ENCODE measurements at places on chromosomes 7 and 10.

- no peak for DNase-seq
Measured at GRCh38 chr10:12081470-12081869, 12.7 kb downstream of the DHTKD1 start.

- DNase-seq, result no peak
Measured at GRCh38 chr7:83849131-83849530, 200.2 kb upstream of the SEMA3E start.

GRCh38 chr7:117630907-117631564 lies 151.2 kb downstream of the CFTR start:
- no peak for DNase-seq

- no peak for DNase-seq
Measured at GRCh38 chr7:111215550-111215949, 124.6 kb downstream of the LRRN3 start.

DNA sequence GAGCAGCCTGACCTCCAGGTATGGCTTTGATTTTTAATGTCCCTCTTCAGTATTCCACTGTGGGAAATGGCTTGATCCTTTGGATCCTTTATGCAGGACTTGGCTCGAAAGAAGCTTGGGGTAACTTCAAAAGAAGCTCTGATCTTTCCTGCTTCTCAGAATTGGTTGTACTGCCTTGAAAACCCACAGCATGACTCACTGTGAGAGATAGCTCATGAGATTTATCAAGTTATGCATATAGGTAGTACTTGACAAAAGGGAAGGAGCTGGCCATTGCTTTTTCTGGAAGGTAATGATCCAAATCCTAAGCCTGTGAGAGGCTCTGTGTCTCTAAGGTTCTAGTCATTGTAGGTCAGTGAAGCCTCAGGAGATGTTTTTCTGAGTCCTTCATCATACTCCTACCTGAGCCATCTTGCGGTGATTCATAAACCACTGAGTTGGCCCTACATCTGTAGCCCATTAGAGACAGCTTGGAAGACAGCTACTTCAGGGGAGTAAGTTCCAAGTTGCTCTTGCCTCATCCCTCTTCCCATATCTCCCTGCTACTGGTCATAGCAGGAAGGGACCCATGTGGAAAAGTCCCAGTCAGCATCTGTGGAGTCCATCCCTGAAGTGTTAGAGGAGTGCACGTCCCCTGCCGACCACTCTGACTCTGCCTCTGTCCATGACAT lies 36.7 kb upstream of the NFKB2 start:
- DNase-seq, result no peak

DNA sequence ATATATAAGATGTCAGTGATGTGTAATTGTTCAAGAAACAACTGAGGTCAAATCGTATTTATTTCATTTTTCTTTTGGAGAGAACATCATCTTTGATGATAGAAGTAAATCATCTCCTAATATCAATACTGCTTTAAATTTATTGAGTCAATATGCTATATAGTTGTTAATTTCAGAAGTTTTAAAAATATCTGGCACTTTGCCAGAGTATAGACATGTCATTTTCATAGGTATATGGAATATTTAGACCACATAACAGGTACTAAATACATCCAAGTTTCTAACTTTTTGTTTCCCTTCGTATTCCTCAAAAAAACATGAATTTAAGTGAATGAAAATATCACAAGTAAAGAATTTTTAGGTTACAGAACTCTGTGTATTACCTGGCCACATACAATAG lies 577.8 kb downstream of the ARL4A start:
- DNase-seq, result no peak

DNA sequence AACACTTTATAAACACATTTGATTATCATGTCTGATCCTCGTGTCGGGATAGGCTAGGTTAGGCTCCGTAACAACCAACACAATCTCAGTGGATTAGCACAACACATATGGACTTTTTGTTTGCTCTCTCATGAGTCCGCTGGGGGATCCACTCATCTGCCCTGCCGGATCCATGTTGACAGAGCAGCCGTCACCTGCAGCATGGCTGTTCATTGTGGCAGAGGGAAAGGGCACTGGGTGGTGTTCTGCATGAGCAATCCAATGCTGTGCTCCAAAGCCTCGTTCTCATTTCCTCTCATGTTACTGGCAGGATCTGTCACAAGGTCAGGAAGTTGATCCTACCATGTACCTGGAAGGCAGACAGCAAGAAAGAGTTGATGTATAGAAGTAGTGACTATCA lies 62.5 kb upstream of the RAPGEF5 start:
- DNase-seq, result no peak

Data from ovary (tissue), 10 donors.